Central memory CD8-positive, alpha-beta T cell (primary cell): ENCODE measurements at places on chromosomes 4 and X.

GRCh38 chr4:14902342-14902741 lies 99.9 kb upstream of the CPEB2 start:
- H3K36me3 ChIP-seq = no peaks in the 10 kb centered on the region
- no peak overlapping the region for H3K27ac ChIP-seq
- no peaks in the 10 kb centered on the region for H3K4me1 ChIP-seq

- no peak for DNase-seq
- H3K27ac ChIP-seq = no peak overlapping the region
- no peak overlapping the region for H3K4me3 ChIP-seq
Measured at GRCh38 chr4:99013884-99014523, 18.5 kb downstream of the METAP1 start.

DNA sequence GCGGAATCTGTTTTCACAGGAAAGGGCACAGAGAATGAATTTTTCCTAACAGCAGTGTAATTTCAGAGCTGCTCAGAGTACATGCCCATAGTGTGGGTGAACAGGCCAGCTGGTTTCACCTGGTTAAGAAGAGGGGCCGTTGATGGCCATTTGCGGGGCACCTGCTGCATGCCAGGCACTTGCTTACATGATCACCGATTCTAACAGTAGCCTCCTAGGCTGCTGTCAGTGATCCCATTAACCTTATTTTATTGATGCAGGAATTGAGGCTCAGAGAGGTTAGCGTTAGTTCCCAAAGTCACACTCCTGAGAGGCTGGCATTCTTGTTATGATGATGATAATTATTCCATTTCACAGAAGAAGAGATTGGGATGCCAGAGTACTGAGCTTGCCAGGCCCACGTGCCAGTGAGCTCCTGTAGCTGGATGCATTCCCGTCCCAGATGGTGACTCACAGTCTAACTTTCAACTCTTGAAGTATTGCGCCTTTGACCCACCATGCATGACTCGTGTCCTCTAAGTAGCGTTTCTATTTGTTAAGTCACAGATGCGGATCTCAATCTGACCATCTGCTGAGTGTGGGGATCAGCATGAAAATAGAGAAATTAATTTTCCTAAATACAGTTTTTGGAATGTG lies 76.5 kb downstream of the PSAPL1 start:
- no peaks in the 10 kb centered on the region for H3K4me1 ChIP-seq
- H3K27me3 ChIP-seq = peaks cover 13% of the 10 kb centered on the region
- no peak for DNase-seq
- no peaks in the 10 kb centered on the region for H3K36me3 ChIP-seq
- H3K4me3 ChIP-seq = no peak overlapping the region
- H3K27ac ChIP-seq = no peak overlapping the region

DNA sequence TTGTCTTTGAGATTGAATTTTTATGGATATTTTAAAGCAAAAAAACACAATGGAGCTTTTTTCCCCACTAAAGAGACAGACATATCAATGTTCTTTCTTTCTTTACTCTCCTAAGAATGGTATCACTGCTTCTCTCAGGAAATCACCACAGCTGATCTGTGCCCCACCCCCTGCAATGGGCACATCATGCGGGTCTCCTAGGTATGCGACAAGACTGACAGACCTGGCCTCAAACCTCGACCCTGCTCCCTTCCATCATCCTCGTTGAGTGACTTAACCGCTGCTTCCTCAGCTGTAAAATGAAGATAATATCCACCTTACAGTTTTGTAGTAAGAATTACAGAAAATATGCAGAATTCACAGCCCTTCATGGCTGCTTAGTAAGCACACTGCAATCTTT lies 58.3 kb downstream of the LEF1 start:
- H3K27ac ChIP-seq = peak overlapping the region; percentile 60
- DNase-seq = no peak
- H3K36me3 ChIP-seq = peaks cover 5% of the 10 kb centered on the region

DNA sequence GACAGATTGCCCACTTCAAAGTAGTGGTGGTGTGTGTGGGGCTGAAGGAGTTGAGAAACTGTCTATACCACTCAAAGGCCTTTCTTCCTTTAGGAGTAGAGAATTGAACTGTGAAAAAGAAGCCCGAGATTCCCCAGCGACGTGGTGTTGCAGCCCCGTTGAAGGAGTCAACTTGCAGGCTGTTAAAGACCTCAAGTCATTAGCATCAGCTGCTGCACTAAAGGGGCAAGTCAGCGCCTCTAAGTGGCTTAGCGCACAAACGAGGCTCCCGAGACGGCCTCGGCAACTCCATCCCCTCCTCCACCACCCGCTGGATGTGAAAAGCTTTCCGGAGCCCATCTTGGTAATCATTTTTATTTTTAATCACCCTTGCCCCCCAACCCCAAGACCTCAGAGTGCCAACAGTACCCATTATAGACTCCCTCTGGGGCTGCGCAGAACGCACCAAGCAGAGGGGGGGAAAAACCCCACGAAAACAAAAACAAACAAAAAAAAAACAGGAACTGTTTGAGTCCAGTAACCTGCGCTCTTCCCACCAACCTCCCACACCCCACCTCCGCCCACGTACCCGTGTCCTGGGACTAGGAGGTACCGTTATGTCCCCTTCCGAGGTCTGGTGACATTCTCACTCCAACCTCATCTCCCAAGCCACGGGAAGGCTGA lies 913 bp upstream of the PRDM8 start:
- DNase-seq = no peak
- H3K27ac ChIP-seq = peak overlapping the region; percentile 65
- H3K27me3 ChIP-seq = no peaks in the 10 kb centered on the region
- peaks cover 11% of the 10 kb centered on the region for H3K36me3 ChIP-seq

- H3K4me1 ChIP-seq = no peaks in the 10 kb centered on the region
- H3K27me3 ChIP-seq = no peaks in the 10 kb centered on the region
- no peak for DNase-seq
- H3K4me3 ChIP-seq = no peak overlapping the region
- H3K36me3 ChIP-seq = no peaks in the 10 kb centered on the region
Measured at GRCh38 chr4:138558886-138559285, 316.7 kb upstream of the SLC7A11 start.

- no peaks in the 10 kb centered on the region for H3K27me3 ChIP-seq
- H3K4me3 ChIP-seq = no peak overlapping the region
- DNase-seq = no peak
- H3K36me3 ChIP-seq = no peaks in the 10 kb centered on the region
- H3K4me1 ChIP-seq = no peaks in the 10 kb centered on the region
Measured at GRCh38 chrX:143500751-143501150, 16.5 kb downstream of the SPANXN3 start.

DNA sequence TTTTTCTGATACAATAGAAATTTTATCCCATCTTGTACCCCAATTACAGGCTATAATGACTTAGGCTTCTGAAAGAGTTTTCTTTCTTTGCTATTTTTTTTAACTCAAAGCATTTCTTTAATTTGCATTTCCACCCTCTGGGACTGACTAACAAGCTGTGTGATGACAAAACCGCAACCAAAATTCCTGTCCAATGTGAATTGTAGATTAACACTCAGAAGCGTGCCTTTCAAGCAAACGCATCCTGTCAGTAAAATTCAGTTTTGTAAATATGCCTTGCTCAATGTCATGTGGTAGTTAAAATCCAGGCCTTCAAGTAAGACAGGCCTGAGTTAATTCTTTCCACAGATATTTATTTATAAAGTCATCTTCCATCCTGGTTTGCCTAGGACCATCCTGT lies 50.3 kb downstream of the STK32B start:
- no peak overlapping the region for H3K27ac ChIP-seq
- DNase-seq = no peak
- H3K36me3 ChIP-seq = peaks cover 2% of the 10 kb centered on the region
- no peak overlapping the region for H3K4me3 ChIP-seq
- peaks cover 26% of the 10 kb centered on the region for H3K27me3 ChIP-seq
- no peaks in the 10 kb centered on the region for H3K4me1 ChIP-seq

DNA sequence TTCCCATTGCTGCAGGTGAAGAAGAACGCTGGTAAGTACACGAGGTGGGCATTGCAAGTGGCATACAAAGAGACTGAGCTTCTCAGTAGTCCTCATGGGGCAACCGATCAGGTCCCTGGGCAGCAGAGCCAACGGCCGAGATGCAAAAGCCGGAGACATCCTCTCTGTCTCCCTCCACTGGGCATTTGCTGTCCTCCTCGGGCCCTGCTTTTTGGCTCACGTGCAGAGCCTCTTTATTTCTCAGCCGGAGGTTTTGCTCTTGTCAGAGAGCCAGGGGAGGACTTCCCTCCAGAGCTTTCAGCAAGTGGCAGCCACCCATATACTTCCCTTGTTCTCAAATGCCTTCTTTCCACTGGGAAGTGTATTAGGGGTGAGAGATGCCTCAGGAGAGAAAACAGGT lies 18.0 kb downstream of the STARD8 start:
- no peaks in the 10 kb centered on the region for H3K4me1 ChIP-seq
- H3K27ac ChIP-seq = no peak overlapping the region
- no peaks in the 10 kb centered on the region for H3K27me3 ChIP-seq
- DNase-seq = no peak
- no peaks in the 10 kb centered on the region for H3K36me3 ChIP-seq
- no peak overlapping the region for H3K4me3 ChIP-seq

GRCh38 chr4:172412851-172413580 lies 599.8 kb downstream of the GALNTL6 start:
- H3K27me3 ChIP-seq = no peaks in the 10 kb centered on the region
- no peak overlapping the region for H3K4me3 ChIP-seq
- no peak overlapping the region for H3K27ac ChIP-seq
- DNase-seq = no peak

DNA sequence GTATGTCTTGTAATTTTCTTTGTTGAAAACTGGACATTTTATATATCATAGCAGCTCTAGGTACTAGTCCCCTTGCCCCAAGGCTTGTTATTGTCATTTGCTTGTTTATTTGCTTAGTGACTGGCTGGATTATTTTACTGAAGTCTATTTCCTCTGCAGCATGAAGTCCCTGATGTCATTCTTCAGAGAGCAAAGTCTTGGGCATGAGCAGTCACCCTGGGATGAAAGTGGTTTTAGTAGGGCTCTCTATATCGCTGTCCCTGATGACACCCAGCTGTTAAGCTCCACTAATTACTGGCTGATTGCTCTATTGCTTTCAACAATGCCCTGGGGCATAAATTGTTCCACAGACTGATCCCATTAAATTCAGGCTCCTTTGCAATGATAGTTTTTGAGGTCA lies 113.5 kb upstream of the USP9X start:
- no peak overlapping the region for H3K4me3 ChIP-seq
- no peaks in the 10 kb centered on the region for H3K36me3 ChIP-seq
- no peak for DNase-seq
- H3K27me3 ChIP-seq = no peaks in the 10 kb centered on the region
- no peak overlapping the region for H3K27ac ChIP-seq
- H3K4me1 ChIP-seq = peaks cover 4% of the 10 kb centered on the region

DNA sequence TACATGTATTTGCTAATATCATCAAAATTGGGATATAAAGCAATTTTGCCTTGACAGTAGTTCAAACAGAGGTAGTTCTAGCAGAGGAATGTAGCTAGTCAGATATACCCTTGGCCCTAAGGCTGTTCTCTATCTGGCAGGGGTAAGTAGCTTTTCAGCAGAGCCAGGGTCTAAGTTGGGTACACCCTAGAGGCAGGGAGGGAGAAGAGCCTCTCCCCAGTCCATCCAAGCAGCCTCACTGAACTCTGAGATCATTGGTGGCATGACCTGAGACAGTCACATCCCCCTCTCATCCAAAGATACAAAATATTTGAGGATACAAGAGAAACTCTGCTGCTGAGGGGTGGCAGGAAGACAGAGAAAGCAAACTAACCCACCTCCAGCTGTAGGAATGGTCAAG lies 343.7 kb downstream of the DHX15 start:
- no peak overlapping the region for H3K4me3 ChIP-seq
- H3K27ac ChIP-seq = no peak overlapping the region
- no peaks in the 10 kb centered on the region for H3K27me3 ChIP-seq
- no peaks in the 10 kb centered on the region for H3K4me1 ChIP-seq
- no peak for DNase-seq

GRCh38 chr4:119506806-119507205 lies 121.8 kb downstream of the PDE5A start:
- no peaks in the 10 kb centered on the region for H3K4me1 ChIP-seq
- H3K36me3 ChIP-seq = peaks cover 4% of the 10 kb centered on the region
- no peaks in the 10 kb centered on the region for H3K27me3 ChIP-seq
- no peak for DNase-seq

DNA sequence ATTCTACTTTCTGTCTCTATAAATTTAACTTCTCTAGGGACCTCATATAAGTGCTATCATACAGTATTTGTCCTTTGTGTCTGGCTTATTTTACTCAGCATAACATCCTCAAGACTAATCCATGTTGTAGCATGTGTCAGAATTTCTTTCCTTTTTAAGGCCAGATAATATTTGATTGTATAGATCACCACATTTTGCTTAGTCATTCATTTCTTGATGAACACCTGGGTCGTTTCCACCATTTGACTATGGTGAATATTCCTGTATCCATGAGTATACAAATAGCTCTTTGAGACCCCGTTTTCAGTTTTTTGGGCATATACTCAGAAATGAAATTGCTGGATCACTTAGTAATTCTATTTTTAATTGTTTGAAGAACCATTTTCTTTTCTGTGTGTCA lies 12.0 kb downstream of the CNGA2 start:
- DNase-seq = no peak
- no peaks in the 10 kb centered on the region for H3K36me3 ChIP-seq
- no peaks in the 10 kb centered on the region for H3K4me1 ChIP-seq
- H3K27ac ChIP-seq = no peak overlapping the region
- H3K4me3 ChIP-seq = no peak overlapping the region

GRCh38 chrX:135425026-135425965 lies 3.6 kb downstream of the SMIM10L2A start:
- H3K36me3 ChIP-seq = no peaks in the 10 kb centered on the region
- no peak overlapping the region for H3K27ac ChIP-seq
- DNase-seq = no peak
- H3K4me3 ChIP-seq = no peak overlapping the region

GRCh38 chrX:108224727-108225621 lies 133.4 kb downstream of the ATG4A start:
- no peak overlapping the region for H3K27ac ChIP-seq
- H3K4me1 ChIP-seq = no peaks in the 10 kb centered on the region
- no peaks in the 10 kb centered on the region for H3K27me3 ChIP-seq
- H3K4me3 ChIP-seq = no peak overlapping the region
- no peaks in the 10 kb centered on the region for H3K36me3 ChIP-seq
- DNase-seq = no peak

- no peaks in the 10 kb centered on the region for H3K27me3 ChIP-seq
- H3K4me1 ChIP-seq = no peaks in the 10 kb centered on the region
- no peak overlapping the region for H3K27ac ChIP-seq
- no peak overlapping the region for H3K4me3 ChIP-seq
- H3K36me3 ChIP-seq = no peaks in the 10 kb centered on the region
Measured at GRCh38 chr4:11130195-11130970, 298.3 kb downstream of the HS3ST1 start.

DNA sequence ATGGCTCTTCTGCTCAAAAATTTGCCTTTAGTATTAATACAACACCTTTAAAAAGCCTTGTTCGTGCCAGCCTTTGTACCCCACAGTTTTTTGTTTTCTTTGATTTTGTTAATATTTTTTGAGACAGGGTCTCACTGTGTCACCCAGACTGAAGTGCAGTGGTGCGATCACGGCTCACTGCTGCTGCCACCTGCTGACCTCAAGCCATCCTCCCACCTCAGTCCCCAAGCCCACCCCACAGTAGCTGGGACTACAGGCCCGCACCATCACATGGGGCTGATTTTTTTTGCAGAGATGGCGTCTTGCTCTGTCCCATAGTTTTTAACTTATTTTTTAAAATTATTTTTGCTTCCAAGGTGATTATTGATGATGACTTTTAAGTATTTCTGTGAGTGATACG lies 134.0 kb downstream of the HTR2C start:
- no peaks in the 10 kb centered on the region for H3K4me1 ChIP-seq
- no peaks in the 10 kb centered on the region for H3K36me3 ChIP-seq
- no peaks in the 10 kb centered on the region for H3K27me3 ChIP-seq
- no peak overlapping the region for H3K27ac ChIP-seq

GRCh38 chr4:41646862-41647261 lies 101.7 kb downstream of the PHOX2B start:
- no peaks in the 10 kb centered on the region for H3K36me3 ChIP-seq
- no peak overlapping the region for H3K27ac ChIP-seq
- no peak overlapping the region for H3K4me3 ChIP-seq
- H3K27me3 ChIP-seq = peaks cover 27% of the 10 kb centered on the region
- no peak for DNase-seq
